K562 (cell line): ENCODE measurements at places on chromosomes 12 and 14. TPM values are rescaled to one million over a fixed set of nuclear protein-coding genes. Genes with fewer than 3 reads are reported as not detected.

ANKRD33 gene
- 0.20 TPM in 1 of 2 replicates, not detected in the other for total RNA-seq

ESPL1 gene
- 47.9 and 55.0 TPM in 2 replicates for total RNA-seq

KRT81 gene
- 0.25 and 0.27 TPM in 2 replicates for total RNA-seq

NDUFA12 gene
- total RNA-seq, result 149 and 163 TPM in 2 replicates
